ENCODE measurements at places on chromosomes 4 and X. TPM values are rescaled to one million over a fixed set of nuclear protein-coding genes. Genes with fewer than 3 reads are reported as not detected.

GRCh38 chr4:78923464-78924312 lies 15.6 kb downstream of the PAQR3 start:
- no peak for DNase-seq

GRCh38 chr4:115763051-115763450 lies 649.6 kb upstream of the NDST4 start:
- no peak for DNase-seq

GRCh38 chrX:68755616-68756125 lies 73.2 kb upstream of the EFNB1 start:
- no peak for DNase-seq

- DNase-seq: no peak
These were observed 272.1 kb upstream of the AGTR2 start for GRCh38 chrX:115898382-115899001.

- no peak for DNase-seq
These were observed 4.8 kb downstream of the NOCT start for GRCh38 chr4:139020384-139020783.

NAP1L2 gene
- 2.8 TPM for polyA plus RNA-seq

ATP1B4 gene
- 0.06 TPM for polyA plus RNA-seq

XKRX gene
- polyA plus RNA-seq: 0.28 TPM

HSPA4L gene
- 10.0 TPM for polyA plus RNA-seq

ODAM gene
- 1.8 TPM for polyA plus RNA-seq
